Ecto neural progenitor cell (in vitro differentiated cells): ENCODE measurements at places on chromosomes 4 and X.

- DNase-seq, result no peak
Measured at GRCh38 chr4:177374966-177375365, 65.3 kb downstream of the NEIL3 start.

- DNase-seq, result no peak
Measured at GRCh38 chrX:42093756-42094155, 170.4 kb upstream of the CASK start.

DNA sequence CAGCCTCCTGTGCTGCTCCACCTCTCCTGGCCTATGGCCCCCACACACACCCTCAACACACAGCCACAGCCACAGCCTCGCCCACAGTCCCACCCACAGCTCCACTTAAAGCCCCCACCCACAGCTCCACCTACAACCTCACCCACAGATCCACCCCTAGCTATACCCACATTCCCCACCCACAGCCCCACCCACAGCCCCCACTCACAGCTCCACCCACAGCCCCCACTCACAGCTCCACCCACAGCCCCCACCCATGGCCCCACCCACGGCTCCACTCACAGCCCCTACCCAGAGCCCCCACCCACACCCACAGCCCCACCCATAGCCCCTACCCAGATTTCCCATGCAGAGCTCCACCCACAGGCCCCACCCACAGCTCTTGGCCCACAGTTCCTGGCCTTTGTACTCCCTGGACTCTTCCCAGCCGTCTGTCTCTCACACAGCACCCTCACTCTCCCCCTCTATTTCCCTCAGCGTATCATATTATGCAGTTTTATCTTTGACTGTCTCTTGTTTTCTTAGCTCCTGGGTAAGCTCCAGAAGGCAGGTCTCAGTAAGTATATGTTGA lies 322.5 kb downstream of the EVC2 start:
- DNase-seq, result no peak

- DNase-seq, result no peak
Measured at GRCh38 chrX:42242004-42242403, 318.6 kb upstream of the CASK start.

- DNase-seq, result no peak
Measured at GRCh38 chr4:110902500-110902899, 279.6 kb upstream of the PITX2 start.

DNA sequence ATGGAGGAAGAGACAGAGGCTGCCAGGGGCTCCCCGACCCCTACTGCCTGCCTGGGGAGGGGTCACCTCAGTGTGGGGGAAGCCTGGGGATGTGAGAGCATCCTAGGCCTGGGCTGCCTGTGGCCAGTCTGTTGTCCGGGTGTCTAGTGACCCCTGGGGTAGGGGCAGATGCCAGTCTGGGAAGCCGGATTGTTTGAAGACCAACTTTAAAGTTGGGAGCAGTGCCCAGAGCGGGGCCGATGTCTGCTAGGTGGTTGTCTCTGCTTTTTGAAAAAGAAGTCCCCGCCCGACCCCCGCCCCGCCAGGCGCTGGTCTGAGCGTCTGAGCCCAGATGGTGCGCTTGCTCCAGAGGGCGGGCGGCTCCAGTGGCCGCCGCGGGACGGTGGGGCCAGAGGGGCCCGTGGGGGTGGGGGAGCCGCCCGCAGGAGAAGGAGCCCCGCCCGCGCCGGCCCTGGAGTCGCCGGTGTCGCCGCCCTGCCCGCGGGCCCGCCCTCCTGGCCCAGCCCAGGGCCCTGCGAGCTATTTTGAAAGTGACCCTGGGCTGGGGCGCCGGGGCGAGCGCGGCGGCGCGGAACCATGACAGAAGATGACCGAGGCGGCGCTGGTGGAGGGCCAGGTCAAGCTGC lies at the start of gene DOK7:
Gene DOK7 (plus strand): TSS at position 517 of the 626 bp plus-strand sequence. CDS start 70 bp downstream, at position 587.
- DNase-seq, result no peak

DNA sequence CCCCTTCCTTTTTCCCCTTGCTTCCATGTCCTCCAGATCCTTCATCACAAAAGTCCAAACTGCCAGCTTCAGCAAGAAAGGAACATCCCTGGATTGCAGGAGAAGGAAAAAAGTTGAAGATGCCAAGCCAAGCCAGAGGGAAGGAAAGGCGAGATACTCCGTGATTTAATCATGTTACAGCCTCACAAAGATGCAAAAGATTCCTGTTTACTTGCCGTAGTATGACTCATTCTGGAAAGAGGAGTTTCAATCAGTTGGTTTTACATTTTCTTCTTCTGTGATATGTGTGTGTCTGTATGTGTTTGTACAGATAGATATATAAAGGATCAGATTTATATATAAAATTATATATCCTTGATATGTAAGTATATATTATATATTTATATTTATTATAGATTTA lies 69.3 kb downstream of the BTC start:
- no peak for DNase-seq

- no peak for DNase-seq
Measured at GRCh38 chrX:9171841-9172463, 138.0 kb upstream of the FAM9B start.

GRCh38 chr4:3355266-3355748 lies 62.5 kb downstream of the RGS12 start:
- no peak for DNase-seq

GRCh38 chr4:159545556-159545955 lies 442.7 kb downstream of the RAPGEF2 start:
- no peak for DNase-seq

GRCh38 chr4:86307432-86307831 lies 52.4 kb downstream of the MAPK10 start:
- no peak for DNase-seq

GRCh38 chrX:33336783-33337182 lies 125.4 kb upstream of the DMD start:
- peak; percentile 41 for DNase-seq

GRCh38 chrX:139864640-139865039 lies 68.2 kb downstream of the ATP11C start:
- no peak for DNase-seq

DNA sequence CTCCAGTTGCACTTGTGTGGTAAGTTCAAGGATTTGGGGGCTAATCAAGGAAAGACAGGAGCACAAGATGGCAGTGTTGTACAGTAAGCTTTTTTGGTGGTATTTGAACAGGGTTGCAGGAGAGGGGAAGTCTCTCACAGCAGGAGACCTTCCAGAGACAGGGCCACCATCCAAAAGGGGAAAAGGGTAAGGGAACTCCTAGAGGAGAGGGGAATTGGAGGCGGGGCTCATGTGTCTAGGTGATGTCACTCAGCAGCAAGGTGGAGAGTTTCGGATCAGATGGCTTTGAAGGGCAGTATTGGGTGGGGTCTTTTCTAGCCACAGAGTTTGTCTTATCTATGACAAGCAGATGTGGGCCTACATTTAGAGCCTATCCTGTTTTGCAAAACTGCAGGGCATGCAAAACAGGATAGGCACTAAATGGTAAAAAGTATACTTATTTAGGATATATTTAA lies 13.4 kb upstream of the RNF175 start:
- no peak for DNase-seq

GRCh38 chr4:122814426-122814825 lies 12.2 kb upstream of the FGF2 start:
- no peak for DNase-seq

GRCh38 chr4:43855283-43855682 lies 593.3 kb downstream of the KCTD8 start:
- no peak for DNase-seq

- peak; percentile 23 for DNase-seq
Measured at GRCh38 chrX:54928876-54929275, 8.3 kb downstream of the TRO start.

GRCh38 chr4:58477950-58478349 lies 1367.8 kb upstream of the IGFBP7 start:
- DNase-seq, result no peak

DNA sequence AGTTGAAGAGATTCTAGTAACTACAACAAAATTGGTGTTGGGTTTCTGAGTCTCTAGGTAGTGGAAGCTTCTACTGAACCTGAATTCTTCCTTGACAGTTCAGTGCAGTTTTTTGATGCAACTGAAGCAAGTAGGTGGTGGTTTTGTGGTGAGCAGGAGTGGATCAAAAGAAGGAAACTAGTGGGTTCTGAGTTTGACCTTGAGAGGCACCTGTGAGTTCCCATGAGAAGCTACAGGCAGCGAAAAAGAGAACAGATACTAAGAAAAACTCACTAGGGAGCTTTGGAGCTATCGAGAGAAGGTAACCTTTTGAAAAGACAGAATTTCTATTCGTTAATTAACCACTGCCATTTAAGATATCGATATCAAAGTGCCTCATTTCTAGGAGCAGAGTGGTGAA lies 145.2 kb downstream of the PDHA2 start:
- DNase-seq, result no peak

GRCh38 chr4:63296773-63297172 lies 1112.5 kb downstream of the TECRL start:
- DNase-seq, result no peak

DNA sequence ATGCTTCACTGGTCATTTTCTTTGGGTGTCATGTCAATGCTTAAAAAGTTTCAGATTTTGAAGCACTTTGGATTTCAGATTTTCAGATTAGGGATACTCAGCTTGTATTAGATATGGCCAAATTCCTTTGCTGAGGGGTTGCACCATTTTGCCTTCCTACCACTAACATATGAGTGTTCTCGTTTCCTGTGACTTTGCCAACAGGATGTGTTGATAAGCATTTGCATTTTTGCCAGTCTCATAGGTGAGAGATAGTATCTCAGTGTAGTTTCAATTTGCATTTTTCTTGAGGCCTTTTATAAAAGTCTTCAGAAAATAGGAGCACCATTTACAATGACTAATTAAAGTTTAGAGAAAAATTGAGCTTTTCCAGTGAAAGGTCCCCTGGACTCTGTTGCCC lies 71.6 kb upstream of the CLCN4 start:
- DNase-seq, result no peak

GRCh38 chrX:6053141-6053540 lies 175.5 kb downstream of the NLGN4X start:
- no peak for DNase-seq

- DNase-seq, result no peak
Measured at GRCh38 chrX:152991123-152991522, 2.8 kb downstream of the PNMA5 start.

DNA sequence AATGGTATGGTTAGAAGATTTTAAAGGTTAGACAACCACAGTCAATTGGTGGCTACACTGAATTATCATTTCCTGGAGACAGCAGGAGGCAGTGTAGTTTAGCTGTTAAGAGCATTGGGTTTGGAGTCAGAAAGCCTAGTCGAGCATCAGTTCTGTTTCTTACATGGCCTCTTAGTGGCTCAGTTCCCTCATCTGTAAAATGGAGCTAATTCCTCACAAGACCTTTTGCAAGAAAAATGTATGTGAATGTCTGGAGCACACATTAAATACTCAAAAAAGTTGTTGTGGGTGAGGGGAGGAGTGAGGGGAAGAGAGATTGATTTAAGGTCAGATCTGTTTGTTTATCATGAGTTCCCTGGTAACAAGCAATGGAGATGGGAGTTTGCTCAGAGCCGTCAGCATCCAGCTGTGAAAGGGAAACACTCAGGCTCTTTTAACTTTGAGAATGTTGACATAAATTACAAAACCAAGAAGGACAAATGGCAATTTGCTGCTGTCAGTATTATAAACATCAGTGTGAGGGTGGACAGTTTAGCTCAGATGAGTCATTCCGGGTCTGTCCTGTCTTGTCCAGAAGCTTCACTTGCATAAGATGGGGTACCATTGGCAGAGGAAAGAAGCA lies 98.2 kb upstream of the PGRMC2 start:
- no peak for DNase-seq

DNA sequence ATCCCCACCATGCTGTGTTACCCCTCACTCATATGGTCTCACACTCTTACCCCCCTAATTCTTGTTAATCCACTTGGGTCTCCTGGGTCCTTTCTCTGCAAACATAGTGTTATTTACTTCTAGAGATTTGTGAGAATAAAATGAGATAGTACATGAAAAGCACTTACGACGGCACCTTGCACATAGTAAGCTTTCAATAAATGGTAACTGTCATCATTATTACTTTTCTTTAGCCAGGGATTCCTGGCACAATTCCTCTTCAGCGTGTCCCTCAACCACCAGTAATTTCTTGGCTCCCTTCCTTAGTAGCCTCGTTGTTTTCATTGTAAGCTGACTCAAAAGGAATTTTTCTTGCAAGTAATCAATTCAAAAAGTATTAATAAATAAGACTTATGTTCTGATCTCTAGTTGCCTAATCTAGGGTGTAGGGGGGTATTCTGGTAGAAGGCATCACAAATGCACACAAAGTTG lies 30.1 kb upstream of the RBMX start:
- DNase-seq, result no peak

DNA sequence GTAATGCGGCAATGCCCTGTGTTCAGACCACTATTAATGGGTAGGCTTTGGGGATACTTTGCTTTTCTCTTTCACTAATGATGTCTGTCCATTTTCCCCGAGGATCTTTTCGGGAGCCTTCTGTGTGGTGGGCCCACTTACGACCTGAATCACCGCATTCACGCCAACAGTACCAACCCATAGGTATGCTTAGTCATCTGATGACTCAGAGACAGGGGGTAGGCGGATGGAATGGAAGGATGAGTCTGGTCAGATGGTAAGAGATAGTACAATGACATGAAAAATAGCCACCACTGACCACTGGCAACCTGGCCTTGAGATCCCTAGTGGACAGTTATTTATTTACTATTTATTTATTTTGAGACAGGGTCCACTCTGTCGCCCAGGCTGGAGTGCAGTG lies 76.0 kb upstream of the DHRSX start:
- DNase-seq, result no peak

GRCh38 chr4:6278801-6279197 lies 9.1 kb downstream of the WFS1 start:
- no peak for DNase-seq

GRCh38 chr4:76055016-76055415 lies 19.1 kb upstream of the CXCL11 start:
- DNase-seq, result no peak

DNA sequence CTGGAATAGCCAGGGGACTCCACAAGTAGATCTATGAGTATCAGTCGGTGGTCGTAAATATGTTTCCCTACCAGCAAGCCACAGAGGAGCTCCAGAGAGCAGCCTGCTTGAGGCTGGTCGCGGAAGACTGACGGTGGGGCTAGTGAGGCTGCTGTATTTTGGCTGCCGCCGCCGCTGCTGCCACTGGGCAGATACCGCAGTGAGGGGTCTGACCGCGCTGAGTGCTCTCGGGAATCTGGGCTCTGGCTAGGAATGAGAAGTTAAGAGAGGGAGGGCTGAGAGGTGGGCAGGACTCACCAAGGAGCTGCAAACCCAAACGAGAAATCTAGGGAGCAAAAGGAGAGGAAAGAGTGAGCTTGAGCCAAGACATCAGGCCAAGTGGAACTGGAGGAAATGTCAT lies at the start of gene EXOC1L:
Gene EXOC1L (plus strand): TSS at position 157 of the 400 bp plus-strand sequence. CDS start 237 bp downstream, at position 394.
- DNase-seq, result peak; percentile 86

DNA sequence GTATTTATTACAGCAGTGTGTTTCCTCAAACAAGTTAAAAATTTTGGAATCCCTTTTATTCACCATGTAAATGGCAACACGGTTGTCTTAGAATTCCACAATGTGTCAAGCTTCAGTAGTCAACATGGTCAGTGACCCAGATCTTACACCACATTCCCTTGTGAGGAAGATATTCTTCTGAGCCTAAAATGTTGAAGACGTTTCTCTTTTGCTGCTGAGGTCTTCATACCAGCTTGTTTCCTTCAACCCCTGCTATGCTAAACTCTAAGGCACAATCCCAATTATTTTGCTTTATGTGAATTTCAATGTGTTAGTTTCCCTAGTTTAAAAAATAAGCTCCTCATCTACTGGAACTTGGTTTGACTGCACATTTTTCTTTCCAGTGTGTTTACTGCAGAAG lies 17.6 kb upstream of the LDB2 start:
- no peak for DNase-seq
